Activated naive CD4-positive, alpha-beta T cell (primary cell): ENCODE measurements at places on chromosomes 16 and 17.
A peak's percentile ranks its signal among the peaks of the same experiment; 100 is the strongest.

DNA sequence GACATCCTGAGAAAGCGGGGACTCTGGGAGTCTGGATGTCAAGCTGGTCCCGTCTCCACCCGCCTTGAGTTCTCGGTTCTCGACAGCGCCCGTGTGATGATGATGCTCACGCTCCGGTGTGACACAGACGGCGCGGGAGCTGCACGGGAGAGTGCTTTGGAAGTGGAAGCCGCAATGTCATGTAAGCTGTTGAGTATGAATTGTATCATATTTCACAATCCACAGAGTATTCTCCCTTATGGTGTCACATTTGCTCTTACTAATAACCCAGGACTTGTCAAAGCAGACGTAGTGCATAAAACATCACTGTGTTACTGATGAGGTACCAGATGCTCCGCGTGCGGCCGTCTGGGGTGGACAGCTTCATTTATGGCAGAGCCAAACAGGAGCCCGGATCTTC, 217.5 kb upstream of the CHMP6 start:
- no peak for DNase-seq

DNA sequence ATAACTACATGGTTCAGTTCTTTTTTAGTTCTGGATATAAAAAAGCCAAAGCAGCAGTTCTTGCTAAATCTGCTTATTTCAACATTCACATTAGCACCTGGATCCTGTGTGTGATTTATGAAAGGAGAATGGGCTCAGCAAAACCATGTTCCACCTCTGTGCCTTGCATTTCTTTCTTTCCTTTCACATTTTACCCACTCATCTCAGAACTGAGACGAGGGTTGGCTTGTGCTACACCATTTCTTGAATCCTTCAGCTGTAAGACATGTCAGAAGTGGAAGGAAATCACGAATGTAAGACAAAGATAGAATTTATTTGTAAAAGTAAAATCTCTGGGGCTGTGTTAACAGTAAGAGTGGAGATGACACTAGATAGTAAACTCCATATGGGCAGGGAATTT, 1.2 kb upstream of the UTP6 start:
- no peak for DNase-seq

GRCh38 chr17:1304522-1304921, 25.1 kb downstream of the TRARG1 start:
- no peak for DNase-seq

- DNase-seq, result peak; percentile 45
These were observed 13.4 kb upstream of the SULT1A1 start for GRCh38 chr16:28623172-28623711.

- no peak for DNase-seq
These were observed 21.2 kb downstream of the ZPBP2 start for GRCh38 chr17:39889200-39889599.

DNA sequence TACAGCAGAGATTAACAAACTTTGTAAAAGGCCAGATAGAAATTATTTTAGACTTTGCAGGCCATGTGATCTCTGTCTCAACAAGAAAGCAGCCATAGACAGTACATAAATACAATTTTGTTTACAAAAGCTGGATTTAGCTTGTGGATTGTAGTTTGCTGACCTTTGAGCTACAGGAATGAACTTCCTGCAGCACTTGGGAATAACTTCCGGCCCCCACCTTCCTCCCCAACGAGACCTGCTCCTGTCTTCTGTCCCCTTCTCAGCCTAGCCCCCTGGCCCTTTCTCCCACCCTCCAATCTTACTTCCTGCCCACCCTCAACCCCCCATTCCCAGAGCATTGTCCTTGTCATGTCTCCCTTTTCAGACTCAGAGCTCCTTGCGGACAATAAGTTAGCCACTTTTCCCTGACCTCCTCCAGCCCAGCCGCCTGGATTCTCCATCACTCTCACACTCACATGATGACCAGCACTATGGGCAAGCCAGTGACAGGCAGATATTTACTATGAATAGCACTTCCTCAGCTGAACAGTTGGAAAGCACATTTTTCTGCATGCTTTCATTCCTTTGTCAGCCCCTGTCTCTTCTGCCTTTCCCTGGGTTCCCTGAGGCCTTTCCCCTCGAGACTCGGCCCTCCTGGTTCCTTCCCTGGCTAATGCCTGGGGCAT, 27.6 kb upstream of the DLX3 start:
- DNase-seq, result no peak

DNA sequence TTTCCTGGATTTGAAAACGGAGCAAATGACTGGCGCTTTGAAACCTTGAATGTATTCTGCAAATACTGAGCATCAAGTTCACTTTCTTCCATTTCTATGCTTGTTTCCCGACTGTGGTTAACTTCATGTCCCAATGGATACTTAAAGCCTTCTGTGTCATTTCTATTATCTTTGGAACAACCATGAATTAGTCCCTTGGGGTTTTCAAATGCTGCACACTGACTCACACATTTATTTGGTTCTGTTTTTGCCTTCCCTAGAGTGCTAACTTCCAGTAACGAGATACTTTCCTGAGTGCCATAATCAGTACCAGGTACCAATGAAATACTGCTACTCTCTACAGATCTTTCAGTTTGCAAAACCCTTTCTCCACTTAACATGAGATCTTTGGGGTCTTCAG, 32.3 kb downstream of the BRCA1 start:
- no peak for DNase-seq

GRCh38 chr16:28923652-28924398, 1.2 kb downstream of the RABEP2 start:
- DNase-seq, result no peak

- no peak for DNase-seq
These were observed 45.4 kb downstream of the COG7 start for GRCh38 chr16:23407436-23408127.

DNA sequence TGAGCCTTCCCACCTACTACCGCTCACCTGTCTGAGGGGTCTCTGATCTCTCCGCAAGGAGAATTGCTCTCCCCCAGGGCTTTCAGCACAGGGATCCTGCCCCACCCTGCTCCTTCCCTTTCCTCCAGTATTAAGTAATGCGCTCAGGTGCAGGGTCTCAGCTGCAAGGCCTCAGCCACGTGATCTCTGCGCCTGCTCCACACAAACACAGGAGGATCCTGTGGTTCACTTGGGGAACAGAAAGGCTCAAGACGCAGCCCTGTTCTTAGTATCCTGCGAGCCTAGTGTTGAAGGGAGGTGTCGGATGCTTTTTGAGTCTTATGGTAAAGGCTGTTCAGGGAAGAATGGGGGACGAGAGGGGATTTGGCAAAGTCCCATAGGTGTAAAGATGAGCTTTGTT, 41.6 kb upstream of the GCSH start:
- no peak for DNase-seq

DNA sequence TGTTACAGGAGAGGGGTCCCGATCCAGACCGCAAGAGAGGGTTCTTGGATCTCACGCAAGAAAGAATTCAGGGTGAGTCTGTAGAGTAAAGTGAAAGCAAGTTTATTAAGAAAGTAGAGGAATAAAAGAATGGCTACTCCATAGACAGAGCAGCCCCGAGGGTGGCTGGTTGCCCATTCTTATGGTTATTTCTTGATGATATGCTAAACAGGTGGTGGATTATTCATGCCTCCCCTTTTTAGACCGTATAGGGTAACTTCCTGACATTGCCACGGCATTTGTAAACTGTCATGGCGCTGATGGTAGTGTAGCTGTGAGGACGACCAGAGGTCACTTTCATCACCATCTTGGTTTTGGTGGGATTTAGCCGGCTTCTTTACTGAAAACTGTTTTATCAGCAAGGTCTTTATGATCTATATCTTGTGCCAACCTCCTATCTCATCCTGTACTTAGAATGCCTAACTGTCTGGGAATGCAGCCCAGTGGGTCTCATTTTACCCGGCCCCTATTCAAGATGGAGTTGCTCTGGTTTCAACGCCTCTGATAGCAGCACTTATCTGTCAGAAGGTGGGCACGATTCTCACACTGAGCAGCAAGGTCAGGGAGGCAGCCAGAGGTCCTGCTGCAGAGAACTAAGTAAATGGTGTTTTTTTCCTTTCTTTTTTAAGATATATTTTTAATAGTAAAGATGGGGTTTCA, 26.5 kb upstream of the XYLT2 start:
- no peak for DNase-seq

- no peak for DNase-seq
These were observed 118.1 kb downstream of the ENGASE start for GRCh38 chr17:79192503-79193351.

- no peak for DNase-seq
These were observed 289.6 kb downstream of the WWOX start for GRCh38 chr16:78389009-78389498.

GRCh38 chr16:81318711-81319110, 3.9 kb downstream of the GAN start:
- DNase-seq, result no peak

- no peak for DNase-seq
These were observed 17.1 kb downstream of the C16orf74 start for GRCh38 chr16:85733839-85734170.

DNA sequence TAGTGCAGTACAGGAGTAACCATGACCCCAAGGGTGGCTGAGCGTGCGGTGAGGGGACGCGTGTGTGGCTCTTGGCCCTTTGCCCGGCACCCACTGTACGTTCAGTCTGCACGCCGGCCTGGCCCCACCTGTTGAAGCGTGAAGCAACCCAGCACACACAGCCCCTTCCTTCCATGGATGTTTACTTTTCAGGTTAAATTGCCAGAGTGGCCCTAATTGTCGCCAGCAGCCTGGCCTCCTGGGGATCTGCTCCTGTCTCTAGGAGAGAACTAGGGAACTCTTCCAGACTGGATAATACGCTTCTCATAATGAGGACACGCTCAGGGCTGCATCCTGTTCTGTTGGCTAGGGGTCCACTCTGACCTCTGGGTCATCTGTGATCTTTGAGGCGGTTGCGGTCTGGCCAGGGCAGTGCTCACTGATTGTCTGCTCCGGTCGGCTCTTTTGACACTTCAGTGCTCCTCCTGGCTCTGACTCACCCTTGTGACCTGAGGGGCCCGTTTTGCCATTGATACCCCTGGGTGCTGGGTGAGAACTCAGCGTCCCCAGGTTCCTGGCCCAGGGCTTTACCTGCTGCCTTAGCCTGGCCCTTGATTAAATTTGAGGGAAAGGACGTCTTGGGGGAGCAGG, 27.7 kb downstream of the TPSG1 start:
- no peak for DNase-seq

- no peak for DNase-seq
These were observed 85.6 kb downstream of the KCNJ2 start for GRCh38 chr17:70254735-70255460.

- DNase-seq, result peak; percentile 45
These were observed 35.7 kb downstream of the CACNA1H start for GRCh38 chr16:1188432-1189189.

DNA sequence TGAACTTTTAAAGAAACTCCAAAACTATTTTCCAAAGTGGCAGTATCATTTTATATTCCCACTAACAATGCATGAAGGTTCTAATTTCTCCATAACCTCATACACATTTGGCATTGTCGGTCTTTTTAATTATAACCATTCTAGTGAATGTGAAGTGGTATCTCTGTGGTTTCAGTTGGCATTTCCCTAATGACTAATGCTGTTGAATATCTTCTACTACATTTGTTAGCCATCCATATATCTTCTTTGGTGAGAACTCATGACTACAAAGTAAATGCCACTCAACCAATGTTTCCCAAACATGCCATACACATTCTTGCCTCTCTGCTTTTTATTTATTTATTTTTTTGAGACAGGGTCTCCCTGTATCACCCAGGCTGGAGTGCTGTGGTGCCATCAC, 31.7 kb upstream of the TAOK1 start:
- DNase-seq, result no peak

DNA sequence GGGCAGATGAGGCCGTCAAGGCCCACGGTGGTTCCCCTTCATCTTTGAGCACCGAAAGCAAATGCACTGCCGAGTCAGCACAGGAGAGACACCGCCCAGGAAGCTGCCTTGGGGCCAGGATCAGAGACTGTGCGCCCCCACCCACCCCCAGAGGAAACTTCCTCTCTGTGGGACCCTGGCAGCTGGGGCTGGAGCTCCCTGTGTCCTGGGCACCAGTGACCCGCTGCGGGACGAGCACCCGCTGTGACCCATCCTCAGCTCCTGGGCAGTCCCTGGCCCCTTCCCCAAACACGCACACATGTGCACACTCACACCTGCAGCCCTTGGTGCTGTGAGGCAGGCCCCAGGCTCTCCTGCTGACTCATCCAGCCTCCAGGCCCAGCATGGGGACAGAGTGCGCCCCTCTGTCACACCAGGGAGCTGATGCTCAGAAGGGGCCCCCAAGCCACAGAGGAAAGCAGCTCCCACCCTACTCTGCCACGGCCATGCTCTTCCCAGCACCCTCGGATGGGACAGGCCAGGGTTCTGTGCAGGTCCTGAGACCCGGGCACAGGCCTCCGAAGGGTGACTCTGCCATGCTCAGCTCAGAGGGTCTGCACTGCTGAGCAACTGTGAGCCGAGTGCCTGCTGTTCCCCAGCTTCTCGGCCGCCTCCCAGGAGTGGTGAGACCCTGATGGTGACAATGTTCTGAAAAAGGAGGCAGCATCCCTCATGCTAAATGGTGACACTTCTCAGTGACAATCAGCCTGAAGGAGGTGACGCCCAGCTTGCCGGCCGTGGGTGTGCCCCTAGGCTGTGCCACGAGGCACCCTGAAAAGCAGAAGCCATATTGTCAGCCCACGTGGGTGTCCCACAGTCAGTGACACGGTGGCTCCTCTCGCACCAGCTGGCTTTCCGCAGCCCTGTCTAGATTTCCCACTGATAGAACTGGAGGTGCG, 3.6 kb downstream of the PIEZO1 start:
- no peak for DNase-seq
